ENCODE measurements at places on chromosomes 12 and 14.

DNA sequence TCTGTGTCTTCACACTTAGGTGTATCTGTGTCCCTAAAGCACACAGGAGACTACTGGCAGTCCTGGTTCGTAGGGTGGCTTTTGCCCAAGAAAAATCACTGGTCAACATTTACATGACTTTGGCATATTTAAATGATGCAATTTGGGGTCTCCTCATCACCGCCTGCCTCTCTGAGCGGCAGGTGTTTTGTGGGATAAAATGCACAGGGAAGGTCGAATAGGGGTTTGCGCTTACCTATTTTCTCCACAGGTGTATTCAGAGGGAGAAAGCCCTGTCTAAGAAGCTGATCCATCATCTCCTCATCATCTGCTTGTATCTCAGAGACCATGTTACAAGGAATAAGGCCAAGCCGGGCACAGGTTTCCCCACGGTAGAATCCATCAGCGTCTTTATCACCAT is 74.7 kb downstream of the PIWIL1 start:
- DNase-seq, result no peak

- no peak for DNase-seq
These were observed 2.0 kb upstream of the GALC start for GRCh38 chr14:87994974-87995373.

- DNase-seq, result no peak
These were observed 1.6 kb downstream of the ABCB9 start for GRCh38 chr12:122964439-122965257.

GRCh38 chr14:43692706-43693105 is 814.4 kb downstream of the FSCB start:
- no peak for DNase-seq

DNA sequence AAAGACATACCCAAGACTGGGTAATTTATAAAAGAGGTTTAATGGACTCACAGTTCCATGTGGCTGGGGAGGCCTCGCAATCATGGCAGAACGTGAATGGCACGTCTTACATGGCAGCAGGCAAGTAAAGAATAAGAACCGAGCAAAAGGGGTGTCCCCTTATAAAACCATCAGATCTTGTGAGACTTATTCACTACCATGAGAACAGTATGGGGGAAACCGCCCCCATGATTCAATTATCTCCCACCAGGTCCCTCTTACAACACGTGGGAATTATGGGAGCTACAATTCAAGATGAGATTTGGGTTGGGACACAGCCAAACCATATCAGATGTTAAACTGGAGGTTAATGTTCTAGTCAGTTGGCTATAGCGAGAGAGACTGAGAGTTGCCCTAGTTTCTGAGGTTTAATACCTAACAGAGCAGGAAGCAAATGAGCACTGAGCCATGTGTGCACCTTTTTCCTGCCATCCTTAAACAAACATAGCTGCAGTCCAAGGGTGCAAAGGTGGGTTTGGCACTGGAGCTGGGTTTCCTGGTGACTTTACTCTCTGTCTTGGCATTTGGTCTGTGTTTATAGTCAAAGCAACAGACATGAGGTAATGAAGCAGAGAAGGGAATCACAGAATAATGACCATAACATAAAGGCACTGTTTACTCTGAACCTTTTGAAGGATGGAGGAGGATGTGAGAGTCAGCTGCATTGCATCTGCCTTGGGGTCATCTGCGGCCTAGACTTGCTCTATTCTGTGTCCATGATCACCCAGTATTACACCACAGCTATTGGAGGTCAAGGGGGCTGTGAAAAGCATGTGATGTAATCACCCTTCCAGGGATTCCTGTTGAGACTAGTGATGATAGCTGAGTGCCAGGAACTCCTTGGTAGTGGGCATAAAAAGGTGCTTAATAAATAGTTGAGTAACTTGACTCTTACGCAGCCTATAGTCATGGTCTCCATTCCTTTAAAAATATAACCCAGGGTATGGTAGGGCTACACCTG is 83.6 kb upstream of the USP44 start:
- DNase-seq, result no peak

- DNase-seq, result no peak
These were observed 21.3 kb downstream of the SLC6A15 start for GRCh38 chr12:84891106-84891838.

DNA sequence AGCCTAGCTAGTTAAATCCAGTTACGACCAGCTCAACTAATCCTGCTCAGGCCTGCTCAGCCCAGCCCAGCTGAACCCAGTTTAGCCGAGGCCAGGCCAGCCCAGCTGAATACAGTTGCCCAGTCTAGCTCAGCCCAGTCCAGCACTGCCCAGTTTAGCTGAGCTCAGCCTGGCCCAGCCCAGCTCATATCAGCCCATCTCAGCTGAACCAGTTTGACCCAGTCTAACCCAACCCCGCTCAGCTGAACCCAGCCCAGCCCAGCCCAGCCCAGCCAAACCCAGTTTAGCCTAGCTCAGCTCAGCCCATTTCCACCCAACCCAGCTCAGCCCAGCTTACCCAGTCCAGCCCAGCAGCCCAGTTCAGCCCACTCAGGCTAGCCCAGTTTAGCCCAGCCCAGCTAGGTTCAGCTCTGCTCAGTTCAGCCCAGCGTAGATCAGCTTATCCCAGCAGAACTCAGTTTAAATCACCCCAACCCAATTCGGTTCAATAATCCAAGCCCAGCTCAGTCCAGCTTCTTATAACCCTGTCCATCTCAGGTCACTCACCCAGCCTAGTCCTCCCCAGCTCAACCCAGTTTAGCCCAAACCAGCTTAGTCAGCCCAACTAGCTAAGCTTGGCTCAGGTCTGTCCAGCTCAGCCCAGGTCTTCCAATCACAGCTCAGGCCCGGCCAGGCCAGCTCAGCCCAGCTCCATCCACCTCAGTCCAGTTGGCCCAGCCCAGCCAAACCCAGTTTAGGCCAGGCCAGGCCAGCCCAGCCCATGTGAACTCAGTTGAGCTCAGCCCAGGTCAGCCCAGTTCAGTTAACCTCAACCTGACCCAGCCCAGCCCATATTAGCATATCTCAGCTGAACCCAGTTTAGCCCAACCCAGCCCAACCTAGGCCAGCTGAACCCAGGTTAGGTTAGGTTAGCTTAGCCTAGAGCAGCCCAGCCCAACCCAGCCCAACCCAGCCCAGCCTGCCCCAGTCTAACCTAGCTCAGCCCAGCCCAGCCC is 76.7 kb downstream of the TMEM121 start:
- no peak for DNase-seq

DNA sequence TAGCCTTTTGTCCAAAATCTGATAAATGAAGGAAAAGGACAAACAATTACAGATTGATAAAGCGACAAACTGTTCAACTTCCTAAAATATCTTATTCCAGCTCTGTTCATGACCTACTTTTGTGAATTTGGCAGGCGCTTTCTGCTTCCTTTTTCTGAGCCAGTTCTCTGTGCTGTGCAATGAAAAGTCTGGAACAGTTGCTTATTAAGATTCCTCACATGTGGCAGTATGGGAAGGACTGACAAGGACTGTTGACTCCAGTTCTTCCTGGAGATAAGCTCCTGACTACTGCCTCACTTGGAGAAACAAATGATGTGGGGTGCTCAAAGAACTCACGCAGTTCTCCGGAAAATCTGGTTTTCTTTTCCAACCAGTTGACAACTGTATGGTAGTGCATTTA is 58.3 kb upstream of the ANP32D start:
- DNase-seq, result no peak

- no peak for DNase-seq
These were observed 64.3 kb downstream of the KDM2B start for GRCh38 chr12:121516437-121517011.

DNA sequence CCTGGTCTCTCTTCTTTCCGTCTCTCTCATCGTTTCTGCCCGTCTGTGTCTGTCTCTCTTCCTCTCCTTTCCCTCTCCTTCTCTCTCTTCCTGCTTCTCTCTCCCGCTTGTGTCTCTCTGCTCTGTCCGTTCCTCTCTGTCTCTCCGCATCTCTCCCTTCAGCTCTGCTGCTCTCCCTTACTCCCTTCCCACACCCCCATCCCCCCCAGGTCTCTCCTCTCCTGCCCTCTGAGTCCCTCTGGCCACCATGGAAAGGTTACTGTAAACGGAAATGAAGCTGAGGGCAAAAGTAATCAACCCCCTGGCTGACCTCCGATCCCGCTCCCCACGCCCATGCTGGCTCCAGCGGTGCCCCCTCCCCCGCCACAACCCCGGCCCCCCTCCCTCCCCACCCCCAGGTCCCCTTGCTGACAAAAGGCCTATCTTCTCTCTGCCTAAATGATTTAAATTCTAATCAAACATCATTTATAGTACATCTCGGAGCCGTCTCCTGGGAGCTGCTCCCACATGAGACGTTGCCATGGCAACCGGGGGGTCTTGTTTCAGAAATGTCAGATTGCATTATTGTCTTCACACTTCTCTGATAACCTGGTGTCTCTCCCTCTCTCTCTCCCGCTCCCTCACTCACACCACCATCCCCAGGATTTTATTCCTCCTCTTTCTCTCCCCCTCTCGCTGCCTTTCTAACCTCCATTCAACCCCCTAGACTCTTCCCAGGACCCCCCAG is 203.8 kb downstream of the RBM19 start:
- no peak for DNase-seq

- no peak for DNase-seq
These were observed 152.0 kb downstream of the DACT1 start for GRCh38 chr14:58789736-58790135.

- no peak for DNase-seq
These were observed 392.9 kb downstream of the NOVA1 start for GRCh38 chr14:26204728-26205479.

DNA sequence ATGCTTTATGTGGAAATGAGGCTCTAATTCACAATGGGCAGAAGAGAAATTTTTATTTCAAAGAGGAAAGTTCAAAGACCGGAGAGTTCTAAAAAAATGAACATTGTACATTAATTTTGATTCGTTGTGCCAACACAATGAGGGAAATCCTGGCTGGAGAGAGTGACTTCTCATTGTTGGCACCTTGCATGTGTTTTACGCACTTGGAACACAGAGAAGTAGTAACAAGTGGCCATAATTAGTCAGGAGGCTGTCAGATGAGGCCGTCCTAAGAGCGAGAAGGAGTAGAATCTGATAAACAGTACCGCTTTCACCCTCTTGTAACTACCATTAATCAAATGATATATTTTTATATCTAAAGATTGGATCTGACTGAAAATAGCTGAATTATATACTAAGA is 6.9 kb downstream of the LMO3 start:
- DNase-seq, result no peak

DNA sequence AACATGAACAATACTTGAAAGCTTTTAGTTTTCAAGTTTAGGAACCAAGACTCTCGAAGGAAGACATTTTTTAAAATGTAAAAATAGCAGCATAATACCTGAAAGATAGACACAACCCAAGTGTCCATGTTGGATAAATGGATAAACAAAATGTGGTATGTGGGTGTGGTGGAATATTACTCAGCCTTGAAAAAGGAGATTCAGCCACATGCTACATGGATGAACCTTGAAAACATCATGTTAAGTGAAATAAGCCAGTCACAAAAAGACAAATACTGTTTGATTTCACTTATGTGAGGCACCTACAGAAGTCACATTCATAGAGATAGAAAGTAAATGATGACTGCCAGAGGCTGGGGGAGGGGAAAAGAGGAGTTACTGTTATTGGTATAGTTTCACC is 228.7 kb downstream of the FBXL14 start:
- DNase-seq, result no peak

DNA sequence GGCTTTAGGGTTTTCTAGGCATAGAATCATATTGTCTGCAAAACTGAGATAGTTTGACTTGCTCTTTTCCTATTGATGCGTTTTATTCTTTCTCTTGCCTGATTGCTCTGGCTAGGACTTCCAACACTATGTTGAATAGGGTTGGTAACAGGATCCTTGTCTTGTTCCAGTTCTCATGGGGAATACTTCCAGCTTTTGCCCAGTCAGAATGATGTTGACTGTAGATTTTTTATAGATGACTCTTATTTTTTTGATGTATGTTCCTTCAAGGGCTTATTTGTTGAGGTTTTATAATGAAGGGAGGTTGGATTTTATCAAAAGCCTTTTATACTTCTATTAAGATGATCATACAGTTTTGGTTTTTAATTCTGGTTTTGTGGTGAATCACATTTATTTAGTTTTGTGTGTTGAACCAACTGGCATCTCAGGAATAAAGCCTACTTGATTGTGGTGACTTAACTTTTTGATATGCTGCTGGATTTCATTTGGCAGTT is 478.2 kb downstream of the TMEM117 start:
- no peak for DNase-seq

- DNase-seq, result no peak
These were observed 162.9 kb downstream of the LRIG3 start for GRCh38 chr12:58757422-58757821.

DNA sequence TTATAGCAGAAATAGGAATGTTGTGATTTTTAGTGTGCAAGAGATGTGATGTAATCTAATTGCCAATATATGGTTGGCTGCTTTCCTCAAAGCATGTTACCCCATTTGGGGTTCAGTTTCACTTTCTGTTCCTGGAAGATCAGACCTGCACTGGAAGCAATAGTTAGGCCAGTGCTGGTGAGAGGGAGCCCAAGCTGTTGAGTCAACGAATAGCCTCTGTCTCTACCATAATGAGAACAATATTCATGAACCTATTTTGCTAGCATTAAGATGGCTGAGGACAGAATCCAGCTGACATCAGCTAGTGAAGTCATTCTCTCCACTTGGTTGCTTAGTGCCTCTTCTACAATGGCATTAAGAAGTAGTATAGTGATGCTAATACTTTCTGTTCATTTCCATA is 379.9 kb upstream of the DCN start:
- no peak for DNase-seq

DNA sequence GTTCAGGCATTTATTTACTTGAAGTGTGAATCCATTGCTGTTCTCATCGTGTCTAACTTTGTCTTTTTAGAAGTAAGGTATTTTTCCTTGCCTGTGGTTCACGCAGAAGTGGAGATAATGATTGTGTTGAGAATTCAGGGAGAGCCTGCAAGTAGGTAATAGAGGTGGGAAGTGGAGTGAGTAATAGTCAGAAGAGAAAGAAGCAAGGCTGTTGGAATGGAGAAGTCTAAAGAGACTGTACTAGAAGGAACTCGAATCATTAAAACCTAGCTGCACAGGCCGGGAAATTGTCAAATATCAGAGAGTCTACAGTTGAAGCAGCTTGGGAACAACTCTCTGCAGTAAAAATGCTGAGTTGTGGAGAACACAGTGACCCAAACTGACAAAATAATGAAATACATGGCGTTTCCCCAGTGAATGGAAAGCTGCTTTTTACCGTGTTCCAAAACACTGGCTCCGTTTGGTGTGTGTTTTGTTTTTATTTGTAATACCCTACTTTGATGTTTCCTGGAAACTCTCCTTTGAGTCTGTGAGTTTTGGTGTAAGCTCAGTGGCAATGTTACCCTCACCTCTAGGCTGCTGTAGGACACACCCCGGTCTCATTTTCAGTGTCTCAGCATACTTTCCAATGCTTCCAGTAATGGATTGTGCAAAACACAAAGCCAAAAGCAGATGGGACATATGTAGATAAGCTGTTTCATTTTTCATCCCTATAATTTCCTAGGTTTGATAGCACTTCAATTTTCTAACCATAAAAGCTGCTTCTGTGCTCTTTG is 146.6 kb downstream of the CRADD start:
- no peak for DNase-seq

DNA sequence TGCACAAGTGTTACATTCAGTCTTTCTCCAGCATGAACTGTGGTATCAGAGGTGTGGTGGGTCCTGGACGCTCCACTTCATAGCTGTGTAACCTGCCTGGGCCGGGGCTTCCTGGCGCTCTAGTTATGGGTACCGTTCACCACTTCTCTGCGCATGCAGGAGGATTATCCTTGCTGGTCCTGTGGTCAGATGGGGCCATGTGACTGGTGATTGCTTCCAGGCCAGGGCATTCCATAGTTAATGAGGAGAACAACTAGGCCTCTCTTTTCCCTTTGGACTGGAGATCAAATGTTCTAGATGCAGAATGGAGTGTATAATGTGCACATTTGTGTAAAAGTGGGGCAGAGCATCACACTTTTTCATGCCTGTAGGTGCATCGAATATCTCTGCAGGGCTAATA is 444.0 kb downstream of the AACS start:
- DNase-seq, result no peak
